Sciatic nerve (tissue), 2 donors: ENCODE measurements at places on chromosomes 3 and 15. TPM values are rescaled to one million over a fixed set of nuclear protein-coding genes. Genes with fewer than 3 reads are reported as not detected.

The GAP43 gene
- 6.0 TPM for total RNA-seq

The GRAMD1C gene
- total RNA-seq, result 3.0 TPM

The PPP1R14D gene
- total RNA-seq, result not detected

The MCF2L2 gene
- 2.6 TPM for total RNA-seq

The PIGZ gene
- total RNA-seq, result 5.4 TPM

The CPB1 gene
- total RNA-seq, result 5.0 TPM

The ADAMTS17 gene
- total RNA-seq, result 2.3 TPM

The C3orf22 gene
- not detected for total RNA-seq

The MGLL gene
- total RNA-seq, result 178 TPM

The MAP2K5 gene
- total RNA-seq, result 25.2 TPM

The RCCD1 gene
- 12.4 TPM for total RNA-seq

The DAZL gene
- total RNA-seq, result not detected

The MOBP gene
- total RNA-seq, result 3.8 TPM

The EIF5A2 gene
- total RNA-seq, result 19.1 TPM

The GPR87 gene
- not detected for total RNA-seq

The ILDR1 gene
- total RNA-seq, result not detected

The GABRB3 gene
- 4.5 TPM for total RNA-seq

The CCDC13 gene
- total RNA-seq, result 3.1 TPM

The CHMP2B gene
- total RNA-seq, result 39.1 TPM

The FMN1 gene
- 10.0 TPM for total RNA-seq

The MDFIC2 gene
- total RNA-seq, result not detected

The TLR9 gene
- total RNA-seq, result 1.1 TPM

The CYP19A1 gene
- total RNA-seq, result 24.0 TPM

The PLEKHO2 gene
- total RNA-seq, result 62.9 TPM

The CFAP20DC gene
- 0.49 TPM for total RNA-seq

The BCL2A1 gene
- total RNA-seq, result 11.6 TPM

The SAMD7 gene
- not detected for total RNA-seq

The GHSR gene
- not detected for total RNA-seq

The AMIGO3 gene
- not detected for total RNA-seq

The SLC9C1 gene
- 0.94 TPM for total RNA-seq

The LRRK1 gene
- 24.9 TPM for total RNA-seq

The RFT1 gene
- total RNA-seq, result 21.3 TPM

The HRG gene
- not detected for total RNA-seq

The GOLGA6A gene
- 0.98 TPM for total RNA-seq

The KNG1 gene
- not detected for total RNA-seq

The CGNL1 gene
- 38.1 TPM for total RNA-seq

The MYRIP gene
- 8.4 TPM for total RNA-seq

The GOLGA8H gene
- total RNA-seq, result 4.9 TPM

The MUC4 gene
- 0.31 TPM for total RNA-seq

The CYP1A2 gene
- not detected for total RNA-seq

The GNB4 gene
- 67.3 TPM for total RNA-seq

The CASR gene
- not detected for total RNA-seq
